Naive thymus-derived CD4-positive, alpha-beta T cell (primary cell): ENCODE measurements at places on chromosomes 6 and 20.

DNA sequence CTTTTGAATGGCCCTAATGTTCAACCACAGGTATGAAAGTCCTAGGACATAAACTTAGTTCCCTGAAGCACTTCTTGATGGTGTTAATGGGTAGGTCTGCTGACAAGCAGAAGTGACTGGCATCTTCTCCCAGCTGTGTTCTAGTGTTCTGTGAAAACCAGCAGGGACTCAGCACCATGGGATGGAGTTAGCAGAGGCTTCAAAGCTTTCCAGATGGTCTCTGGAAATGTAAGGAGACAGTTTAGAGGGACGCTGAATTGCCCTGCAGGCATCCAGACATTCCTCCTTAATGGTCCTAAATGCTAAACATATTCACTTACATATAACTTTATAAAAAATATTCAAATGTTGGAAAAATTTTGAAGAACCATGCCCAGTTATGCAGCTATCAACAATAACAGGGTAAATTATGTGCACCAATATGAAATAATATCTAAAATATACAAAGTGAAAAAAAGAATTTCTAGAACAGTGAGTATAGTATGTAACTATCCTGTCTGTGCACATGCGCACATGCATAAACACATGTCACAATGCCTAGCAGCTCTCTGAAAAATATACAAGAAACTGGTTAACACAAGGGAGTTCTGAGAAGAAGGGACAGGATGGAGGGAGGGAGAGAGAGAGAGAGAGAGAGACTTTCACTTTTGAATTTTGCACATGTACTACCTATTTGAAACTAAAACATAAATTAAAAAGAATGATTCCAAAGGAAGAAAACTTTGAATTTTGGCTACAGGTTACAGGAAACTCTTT is 87.2 kb downstream of the PRDM1 start:
- DNase-seq: no peak

GRCh38 chr6:73460056-73460455 is 1.5 kb upstream of the MTO1 start:
- no peak for DNase-seq

DNA sequence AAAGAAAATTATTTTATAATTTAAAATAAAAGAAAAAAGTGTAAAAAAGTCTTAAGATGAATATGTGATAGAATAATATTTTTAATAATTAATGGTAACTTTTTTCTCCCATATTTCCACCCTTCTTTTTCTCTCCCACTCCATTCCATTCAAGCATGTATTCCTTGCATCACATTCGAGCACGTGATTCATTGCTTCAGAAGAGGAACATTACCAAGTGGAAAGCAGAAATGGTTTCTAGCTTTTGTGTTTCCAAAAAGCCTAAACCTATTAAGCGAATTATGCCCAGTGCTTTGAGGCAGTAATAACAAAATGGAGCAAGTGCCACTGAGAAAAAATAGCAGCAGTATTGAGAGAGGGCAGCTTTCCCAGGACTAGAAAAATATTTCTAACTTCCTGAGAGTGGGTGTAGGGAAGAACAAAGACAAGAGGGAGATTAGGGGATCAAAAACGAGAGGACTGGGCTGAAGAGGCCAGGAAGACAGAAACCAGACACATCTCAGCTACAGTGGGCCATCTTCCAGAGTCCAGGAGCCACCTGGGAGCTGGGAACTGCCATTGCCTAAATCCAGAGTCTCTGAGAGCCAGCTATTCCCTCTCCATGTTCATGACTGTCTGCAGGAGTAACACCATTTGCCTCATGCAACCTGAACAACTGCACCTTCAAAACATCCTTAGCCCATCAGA is 15.0 kb upstream of the AKIRIN2 start:
- no peak for DNase-seq

DNA sequence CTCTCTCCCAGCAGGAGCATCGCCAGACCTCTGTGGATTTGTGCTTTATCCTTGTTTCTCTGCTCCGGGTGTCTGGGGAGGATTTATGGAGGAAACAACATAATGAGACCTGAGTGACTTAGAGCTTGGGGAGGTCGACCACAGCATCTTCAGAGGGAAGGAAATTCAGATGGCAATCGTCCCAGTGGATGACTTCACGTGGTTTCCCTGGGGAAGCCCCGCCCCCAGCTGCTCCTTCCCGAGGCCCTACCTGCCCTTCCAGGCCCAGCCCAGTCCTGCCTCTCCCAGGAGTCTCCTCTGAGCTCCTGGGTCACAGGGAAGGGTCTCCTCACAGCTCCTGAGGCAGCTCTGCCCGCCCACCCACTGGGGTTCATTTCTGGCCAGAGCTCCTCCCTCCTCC is 430.3 kb upstream of the SULF2 start:
- DNase-seq: no peak

GRCh38 chr6:89966228-89966544 is 71.9 kb downstream of the GJA10 start:
- DNase-seq: no peak

GRCh38 chr6:80482056-80482455 is 375.6 kb downstream of the BCKDHB start:
- DNase-seq: no peak

DNA sequence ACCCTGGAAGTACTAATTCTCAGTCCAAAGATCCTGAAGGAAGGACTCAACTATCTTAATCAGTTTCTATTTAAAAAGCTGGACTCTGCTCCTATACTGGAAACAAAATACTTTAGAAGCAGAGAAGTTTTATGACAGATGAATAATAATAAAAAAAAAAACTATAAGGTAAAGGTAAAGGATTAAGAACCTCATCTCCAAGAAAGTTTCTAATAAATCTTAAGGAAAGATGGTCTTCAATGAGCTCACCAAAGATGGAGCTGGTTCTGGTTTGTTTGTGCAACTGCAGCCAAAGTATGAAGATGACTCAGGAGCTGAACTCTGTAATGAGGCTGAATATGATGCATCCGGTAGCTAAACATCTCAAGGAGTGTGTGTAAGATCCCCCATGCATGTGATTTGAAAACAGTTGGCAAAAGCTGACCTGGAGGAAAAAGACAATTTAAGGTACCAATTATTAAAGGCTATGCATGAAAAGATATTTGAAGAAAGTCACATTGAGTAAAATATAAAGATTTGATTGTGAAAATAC is 25.2 kb downstream of the MED23 start:
- no peak for DNase-seq

DNA sequence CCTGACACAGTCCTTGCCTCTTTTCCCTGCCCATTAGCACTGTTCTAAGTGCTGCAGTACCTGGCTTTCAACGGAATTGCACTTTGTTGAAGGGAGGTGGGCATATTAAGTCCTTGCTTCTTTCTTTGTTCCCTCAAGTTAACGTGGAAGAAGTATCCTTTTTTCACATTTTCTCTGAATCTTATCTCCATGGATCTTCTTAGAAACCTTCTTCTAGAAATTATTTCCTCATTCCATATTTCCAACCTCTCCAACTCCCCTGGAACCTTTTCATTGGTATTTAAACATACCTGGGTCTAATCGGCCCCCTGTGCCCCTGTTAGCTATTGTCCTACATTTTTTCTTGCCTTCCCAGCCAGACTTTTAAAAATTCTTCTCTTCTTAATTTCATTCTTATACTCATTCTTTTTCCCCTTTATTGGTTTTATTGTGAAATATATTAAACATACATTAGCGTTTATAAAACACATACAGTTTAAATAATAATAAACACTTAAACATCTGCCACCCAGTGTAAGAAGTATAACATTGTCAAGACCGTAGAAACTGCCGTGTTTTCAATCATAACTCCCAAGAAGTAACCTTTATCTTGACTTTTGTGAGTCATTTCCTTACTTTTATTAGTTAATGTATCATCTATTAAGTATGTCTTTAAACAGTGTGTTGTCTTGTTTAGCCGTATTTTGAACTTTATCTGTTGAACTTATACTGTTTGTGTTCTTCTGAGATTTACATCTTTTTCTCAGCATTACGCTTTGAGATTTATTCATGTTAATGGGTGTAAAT is 118.2 kb downstream of the CDKAL1 start:
- no peak for DNase-seq

DNA sequence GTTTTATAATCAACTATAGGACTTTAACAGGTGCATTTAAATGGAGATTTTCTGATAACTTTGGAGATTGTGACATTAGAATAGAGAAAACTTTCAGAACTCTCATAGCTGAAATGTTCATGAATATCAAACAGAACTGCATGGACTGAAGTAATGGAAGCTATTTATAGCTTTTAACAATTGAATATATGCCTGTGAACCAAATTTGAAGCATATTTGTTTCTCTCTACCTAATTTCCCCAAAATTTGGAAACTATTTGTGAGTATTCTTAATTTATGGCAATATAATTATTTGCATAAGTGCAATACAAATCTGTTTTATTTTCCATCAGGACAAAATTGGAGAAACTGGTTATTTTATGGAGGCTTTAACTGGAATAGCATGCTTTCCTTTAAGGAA is 96.6 kb downstream of the PLG start:
- no peak for DNase-seq

- no peak for DNase-seq
Measured at GRCh38 chr6:108744996-108745395, 103.2 kb upstream of the ARMC2 start.

DNA sequence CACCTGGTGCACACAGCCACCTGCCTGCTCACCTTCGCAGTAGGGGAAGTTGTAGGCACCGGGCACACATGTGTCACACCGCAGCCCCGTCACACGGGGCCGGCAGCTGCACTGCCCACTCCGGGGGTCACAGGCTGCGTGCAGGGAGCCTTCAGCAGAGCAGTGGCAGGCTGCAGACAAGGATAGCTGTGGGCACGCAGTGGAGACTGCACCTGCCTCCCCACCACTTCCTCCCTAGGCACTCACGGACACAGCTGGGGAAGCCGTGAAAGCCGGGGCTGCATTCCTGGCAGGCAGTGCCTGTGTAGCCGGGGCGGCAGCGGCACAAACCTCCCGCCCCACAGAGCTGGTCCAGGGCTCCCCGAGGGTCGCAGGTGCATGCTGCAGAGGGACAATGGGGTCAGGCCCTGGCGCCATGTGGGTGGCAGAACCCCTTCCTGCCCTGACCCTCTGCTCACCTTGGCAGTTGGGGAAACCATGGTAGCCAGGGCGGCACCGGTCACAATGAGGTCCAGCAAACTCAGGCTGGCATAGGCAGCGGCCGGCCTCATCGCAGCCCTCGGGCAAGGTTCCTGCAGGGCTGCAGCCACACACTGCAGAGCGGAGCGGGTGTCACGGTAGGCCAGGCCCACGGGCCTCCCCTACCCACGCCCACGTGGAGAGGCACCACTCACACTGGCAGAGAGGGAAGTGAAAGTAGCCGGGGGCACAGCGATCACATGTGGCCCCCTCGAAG is 29.4 kb downstream of the LAMA5 start:
- DNase-seq: no peak

- DNase-seq: no peak
Measured at GRCh38 chr6:134031696-134032255, 20.6 kb downstream of the SLC2A12 start.

DNA sequence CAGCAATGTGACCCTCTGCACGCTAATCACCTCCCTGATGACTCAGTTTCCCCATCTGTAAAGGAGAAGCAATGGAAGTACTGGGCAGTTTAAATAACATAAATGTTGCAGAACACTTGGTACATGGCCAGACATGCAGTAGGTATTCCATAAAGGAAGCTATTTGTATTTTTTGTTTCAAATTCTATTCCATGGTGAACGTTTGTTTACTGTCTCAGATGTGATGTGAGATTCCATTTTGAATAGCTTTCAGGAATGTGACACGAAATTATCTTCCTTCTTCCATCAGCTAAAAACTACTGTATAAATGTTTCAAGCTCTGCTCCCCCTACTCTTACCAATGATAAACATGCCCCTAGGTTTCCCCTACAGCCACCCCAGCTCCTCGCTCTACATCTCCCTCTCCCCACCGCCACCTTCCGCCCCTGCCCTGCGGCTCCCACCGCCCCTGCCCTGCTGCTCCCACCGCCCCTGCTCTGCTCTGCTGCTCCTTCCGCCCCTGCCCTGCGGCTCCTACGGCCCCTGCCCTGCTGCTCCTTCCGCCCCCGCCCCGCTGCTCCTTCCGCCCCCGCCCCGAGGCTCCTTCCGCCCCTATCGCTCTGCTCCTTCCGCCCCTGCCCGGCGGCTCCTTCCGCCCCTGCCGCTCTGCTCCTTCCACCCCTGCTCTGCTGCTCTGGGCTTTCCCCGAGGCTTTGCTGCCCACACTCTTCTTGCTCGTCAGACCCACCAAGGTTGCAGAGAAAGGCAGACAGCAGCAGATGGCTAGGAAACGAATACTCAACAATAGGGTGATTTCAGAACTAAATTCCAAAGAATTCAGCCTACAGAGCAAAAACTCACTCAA is 78.9 kb downstream of the THBS2 start:
- no peak for DNase-seq

GRCh38 chr6:158131926-158132325 is 36.1 kb downstream of the SERAC1 start:
- no peak for DNase-seq

DNA sequence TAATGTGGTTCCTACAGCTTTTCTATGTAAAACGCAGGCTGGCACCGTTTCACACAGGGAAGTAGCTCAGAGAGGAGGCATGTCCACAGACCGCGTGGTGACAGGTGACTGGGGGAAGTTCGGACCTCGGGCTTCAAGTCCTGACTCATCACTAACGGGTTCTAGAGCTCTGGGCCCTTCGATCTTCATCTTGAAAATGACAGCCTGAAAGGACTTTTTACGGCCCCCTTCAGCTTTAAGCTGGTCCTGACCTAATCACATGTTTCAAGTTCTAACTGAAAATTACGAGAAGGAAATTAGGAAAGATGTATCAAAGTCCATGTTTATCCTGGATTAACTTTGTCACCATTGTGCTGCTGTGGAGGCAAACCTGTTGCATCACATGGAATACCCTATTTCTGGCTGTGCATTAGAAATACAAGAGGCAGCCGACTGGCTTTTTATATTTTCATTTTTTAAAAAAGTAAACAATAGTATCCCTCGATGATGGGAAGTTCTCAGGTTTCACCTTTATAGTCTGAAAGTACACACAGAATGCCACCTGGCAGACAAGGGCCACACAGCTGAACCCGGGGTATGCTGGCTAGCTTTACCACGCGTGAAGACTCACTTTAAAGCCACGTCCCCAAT is 2.0 kb downstream of the MAN1A1 start:
- DNase-seq: no peak

- no peak for DNase-seq
Measured at GRCh38 chr20:38001173-38001875, 31.9 kb downstream of the TTI1 start.

GRCh38 chr20:50193836-50194421 is 3.3 kb downstream of the CEBPB start:
- DNase-seq: no peak

DNA sequence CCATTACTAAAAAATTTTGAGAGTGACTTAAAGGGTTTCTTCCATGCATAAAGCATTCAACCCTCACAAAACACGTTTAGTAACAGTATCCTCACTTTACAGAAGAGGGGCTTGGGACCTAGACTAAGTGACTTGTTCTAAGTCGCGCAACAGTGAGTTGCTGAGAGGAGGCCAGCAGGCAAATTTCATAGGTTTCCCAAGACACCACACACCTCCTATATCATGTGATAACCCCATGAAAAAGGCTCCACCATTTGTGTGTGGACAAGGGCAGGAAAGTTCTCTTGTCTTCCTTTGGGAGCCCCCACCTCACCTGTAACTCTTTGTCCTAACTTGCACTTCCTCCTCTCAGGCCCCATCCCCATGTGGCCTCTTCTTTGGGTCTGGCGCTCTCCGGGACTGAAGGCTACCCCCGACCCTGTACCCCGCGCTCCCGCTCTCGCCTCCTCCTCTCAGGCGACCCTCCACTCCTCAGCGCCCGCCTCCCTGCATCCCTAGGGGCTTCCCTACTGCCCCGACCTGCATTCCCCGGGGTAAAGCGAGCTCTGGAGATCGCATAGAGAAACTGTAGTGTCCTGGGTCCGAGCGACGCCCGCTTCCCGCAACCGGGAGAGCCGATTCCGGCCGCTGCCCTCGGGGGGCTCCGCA is 392 bp downstream of the PSMB8 start:
- DNase-seq: no peak
